Activated naive CD4-positive, alpha-beta T cell treated with anti-CD3 and anti-CD28 coated beads for 36 hours (primary cell): ENCODE measurements at places on chromosomes 11 and 22.
A peak's percentile ranks its signal among the peaks of the same experiment; 100 is the strongest.

DNA sequence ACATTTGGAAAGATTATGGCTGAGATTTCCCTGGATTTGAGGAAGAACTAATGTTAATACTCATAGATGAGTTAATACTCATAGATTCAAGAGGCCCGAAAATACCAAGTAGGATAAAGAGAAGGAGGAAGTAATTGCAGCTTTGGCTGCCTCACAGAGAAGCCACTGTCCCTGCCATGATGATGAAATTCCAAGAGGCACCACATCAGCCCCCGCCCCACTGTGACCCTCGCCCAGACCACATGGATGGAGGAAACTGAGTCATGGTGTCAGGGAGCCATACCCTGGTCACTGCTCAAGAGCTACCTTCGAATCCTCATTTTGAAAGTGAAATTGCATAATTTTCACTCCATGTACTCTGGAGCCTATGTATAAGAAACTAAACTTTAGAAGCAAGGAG, 92.9 kb upstream of the SLC22A12 start:
- DNase-seq: no peak

DNA sequence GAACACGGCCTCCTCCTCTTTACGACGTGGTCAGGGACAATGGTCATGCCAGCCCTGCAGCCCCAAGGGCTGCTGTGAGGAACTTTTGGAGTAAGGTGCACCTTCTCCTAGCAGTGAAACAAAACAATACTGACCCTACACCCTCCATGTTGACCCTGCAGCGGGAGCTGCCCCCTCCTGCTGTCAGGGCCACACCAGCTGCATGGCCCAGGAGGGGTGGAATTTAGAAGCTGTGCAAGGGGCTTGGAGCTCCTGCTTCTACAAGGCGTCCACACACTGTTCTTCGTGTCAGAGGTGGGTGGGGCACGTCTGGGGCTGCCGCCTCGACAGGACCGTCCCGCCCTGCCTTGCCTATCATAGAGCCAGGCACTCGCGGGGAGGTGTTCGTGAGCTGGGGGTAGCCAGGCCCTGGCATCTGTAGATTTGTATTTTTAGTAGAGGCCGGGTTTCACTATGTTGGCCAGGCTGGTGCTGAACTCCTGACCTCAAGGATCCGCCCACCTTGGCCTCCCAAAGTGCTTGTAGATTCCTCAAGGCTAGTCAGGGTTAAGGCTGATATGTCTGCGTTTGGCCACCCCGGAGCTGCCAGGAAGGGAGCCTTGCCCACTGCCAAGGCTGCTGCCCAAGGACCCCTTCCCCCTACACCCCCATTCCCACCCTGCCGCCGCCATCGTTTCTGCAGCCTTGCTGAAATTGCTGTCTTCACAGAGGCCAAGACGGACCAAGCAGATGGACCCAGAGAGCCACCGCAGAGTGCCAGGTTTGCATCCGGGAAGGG, 15.9 kb downstream of the INCENP start:
- no peak for DNase-seq

- no peak for DNase-seq
Measured at GRCh38 chr22:48931452-48931851, 896.2 kb downstream of the BRD1 start.

DNA sequence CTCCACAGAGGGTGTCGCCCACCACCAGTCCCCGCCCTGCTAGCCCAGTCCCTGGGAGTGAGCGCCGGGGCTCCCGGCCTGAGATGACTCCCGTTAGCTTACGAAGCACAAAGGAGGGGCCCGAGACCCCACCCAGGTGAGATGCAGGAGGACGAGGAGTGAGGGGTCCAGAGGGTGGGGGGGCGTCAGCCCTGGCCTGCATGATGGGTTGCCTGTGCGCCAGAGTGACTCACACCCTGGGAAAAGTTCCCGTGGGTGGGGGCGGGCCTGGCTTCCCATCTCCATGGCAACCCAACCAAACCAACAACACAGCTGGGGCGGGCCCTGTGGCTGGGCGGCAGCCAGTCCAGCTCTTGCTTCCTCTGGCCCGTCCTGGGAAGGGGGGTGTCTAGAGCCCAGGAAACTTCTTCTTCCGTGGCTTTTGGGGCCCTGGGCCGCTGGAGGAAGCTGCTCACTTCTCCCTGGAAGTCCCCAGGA, 4.5 kb downstream of the GAS2L1 start:
- DNase-seq: peak; percentile 81

DNA sequence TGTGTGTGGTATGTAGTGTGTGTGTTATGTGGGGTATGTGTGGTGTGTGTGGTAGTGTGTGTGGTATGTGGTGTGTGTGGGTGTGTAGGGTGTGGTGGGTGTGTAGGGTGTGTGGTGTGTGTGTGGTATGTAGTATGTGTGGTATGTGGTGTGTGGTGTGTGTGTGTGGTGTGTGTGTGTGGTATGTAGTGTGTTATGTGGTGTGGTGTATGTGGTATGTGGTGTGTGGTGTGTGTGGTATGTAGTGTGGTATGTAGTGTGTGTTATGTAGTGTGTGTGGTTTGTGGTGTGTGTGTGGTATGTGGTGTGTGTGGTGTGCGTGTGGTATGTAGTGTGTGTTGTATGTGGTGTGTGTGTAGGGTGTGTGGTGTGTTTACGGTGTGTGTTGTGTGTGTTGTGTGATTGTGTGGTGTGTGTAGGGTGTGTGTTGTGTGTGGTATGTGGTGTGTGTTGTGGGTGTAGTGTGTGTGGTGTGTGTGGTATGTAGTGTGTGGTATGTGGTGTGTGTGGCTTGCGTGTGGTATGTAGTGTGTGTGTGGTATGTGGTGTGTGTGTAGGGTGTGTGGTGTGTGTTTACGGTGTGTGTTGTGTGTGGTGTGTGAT, 4.2 kb upstream of the PPP6R2 start:
- DNase-seq: no peak

DNA sequence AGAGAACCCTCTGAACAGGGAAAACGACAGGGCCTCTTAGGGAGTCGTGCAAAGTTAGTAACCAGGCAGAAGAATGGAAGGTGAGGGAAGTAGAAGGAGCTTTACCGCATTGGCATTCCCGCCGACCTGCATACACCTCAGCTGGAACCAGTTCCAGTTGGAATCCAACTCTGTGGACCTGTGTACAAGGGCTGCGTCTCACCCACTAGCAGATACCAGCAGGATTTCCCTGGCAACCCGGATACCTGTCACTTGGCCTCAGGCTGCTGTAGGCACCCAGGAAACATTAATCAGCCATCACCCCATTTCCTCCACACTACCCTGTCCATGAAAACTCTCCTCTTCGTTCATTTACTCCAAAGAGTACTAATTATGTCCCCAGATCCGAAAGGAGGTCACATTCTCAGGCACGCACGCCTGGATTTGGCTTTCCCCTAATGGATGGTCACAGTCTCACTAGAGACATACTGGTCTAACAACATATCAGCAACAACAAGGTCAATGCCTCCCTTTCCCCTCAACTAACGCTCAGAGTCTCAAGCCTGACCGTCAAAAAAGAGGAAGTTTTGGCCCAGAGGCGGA, 842 bp downstream of the ARFGAP2 start:
- DNase-seq: no peak

DNA sequence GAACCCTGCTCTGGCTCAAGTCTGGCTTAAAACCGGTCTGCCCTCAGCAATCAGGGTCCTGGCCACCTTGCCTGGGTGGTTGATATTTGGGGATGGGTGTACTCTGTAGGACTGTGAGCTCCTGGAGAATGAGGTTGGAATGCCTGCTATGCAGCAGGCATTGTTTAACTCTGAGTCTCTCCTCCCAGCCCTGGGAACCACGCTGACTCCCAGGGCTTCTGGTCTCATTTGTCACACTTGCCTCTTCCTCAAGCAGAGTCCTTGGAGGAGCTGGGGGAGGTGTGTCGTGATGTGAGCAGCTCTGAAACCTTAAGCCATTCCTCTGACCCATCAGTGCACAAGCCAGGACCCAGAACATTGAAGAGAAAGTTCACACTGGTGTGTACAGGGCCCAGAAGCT, 340.1 kb downstream of the MN1 start:
- no peak for DNase-seq

- no peak for DNase-seq
Measured at GRCh38 chr22:49528420-49528720, 299.3 kb downstream of the BRD1 start.

DNA sequence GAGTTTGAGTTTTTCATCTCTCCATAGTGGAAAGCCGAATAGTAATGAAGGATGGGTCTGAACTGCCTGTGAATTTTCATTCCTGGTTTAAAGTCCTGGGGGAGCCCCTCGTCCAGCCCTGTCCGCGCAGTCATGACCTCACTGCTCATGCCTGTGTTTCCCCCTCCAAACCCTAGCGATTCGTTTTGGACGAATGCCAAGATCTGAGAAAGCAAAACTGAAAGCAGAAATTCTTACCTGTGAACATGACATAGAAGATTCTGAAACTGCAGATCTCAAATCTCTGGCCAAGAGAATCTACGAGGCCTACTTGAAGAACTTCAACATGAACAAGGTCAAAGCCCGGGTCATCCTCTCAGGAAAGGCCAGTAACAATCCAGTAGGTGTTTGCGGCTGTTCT, 30.5 kb downstream of the CDPF1 start:
- DNase-seq: peak; percentile 29

DNA sequence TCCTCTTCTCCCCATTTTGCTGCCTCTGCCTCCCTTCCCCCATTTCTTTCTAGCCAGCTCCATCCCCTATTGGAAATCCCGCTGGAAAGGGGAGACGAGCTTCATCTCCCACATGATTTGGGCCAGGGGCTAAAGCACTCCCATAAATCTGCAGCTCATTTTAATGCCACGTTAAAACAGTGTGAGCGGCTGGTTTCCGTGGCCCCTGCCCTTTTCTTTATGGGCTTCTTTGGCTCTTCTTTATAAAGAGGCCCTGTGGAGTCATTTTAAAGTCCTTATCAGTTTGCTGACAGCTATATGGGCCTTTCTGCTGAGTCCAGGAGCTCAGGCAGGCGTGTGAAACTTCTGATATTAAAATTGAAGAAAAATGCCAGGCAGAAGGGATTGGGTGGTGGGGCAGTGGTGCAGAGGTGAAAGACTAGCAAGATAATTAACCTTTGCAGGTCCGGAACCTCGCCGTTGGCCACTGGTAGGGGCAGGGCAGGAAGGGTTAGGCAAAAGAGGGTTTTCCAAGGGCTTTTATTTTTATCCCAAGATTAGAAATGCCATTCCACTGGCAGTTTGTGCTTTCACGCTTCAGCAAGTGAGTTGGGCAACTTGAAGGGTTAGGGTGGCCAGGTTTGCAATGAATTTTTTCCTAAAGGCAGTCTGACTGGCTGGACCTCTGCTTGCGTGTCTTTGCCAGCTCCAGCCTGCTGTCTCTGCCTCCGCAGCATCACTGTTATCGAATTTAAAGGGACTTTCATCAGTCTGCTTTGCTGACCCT, 44.3 kb downstream of the EXT2 start:
- no peak for DNase-seq

DNA sequence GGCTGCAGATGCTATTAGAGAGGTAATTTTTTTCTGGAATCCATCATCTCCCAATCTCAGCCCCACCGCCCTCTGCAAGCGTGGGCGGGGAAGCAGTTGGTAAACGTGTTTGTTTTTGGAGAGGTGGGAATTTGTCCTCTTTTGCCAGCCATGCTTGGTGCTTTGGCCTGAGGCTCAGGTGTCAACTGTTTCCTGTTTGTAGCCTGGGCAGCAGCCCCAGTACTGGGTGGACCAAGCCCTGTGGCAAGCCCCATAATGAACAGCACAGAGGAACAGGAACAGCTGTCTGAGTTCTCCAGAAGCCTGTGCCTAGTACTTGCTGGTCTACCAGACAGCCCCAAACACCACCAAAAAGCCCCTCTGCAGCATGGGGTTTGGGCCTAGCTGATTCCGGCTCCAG, 39.6 kb downstream of the POU2F3 start:
- no peak for DNase-seq

GRCh38 chr11:123518496-123519054, 88.5 kb downstream of the GRAMD1B start:
- DNase-seq: no peak

GRCh38 chr11:71307811-71308645, 55.7 kb upstream of the SHANK2 start:
- DNase-seq: no peak

DNA sequence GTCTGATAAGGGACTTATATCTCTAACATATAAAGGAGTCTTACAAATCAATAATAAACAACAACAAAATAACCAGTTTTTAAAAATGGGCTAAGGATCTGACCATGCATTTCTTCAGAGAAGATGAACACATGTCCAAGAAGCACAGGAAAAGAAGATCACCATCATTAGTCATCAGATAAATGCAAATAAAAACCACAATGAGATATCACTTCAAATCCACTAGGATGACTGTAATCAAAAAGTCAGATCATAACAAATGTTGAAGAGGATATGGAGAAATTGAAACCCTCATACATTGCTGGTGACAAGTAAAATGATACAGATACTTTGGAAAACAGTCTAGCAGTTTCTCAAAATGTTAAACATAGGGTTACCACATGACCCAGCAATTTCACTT, 61.2 kb upstream of the MYOD1 start:
- DNase-seq: no peak

GRCh38 chr11:60777106-60777505, 8.0 kb upstream of the MS4A10 start:
- no peak for DNase-seq

GRCh38 chr11:117195258-117195657, 3.9 kb upstream of the TAGLN start:
- no peak for DNase-seq

- DNase-seq: peak; percentile 79
Measured at GRCh38 chr22:50621356-50621880, 6.5 kb downstream of the ARSA start.

- no peak for DNase-seq
Measured at GRCh38 chr11:69644071-69644961, 3.4 kb downstream of the CCND1 start.

GRCh38 chr22:46010207-46010867, 33.4 kb upstream of the WNT7B start:
- DNase-seq: no peak

- DNase-seq: no peak
Measured at GRCh38 chr11:14914536-14914935, 22.5 kb upstream of the CYP2R1 start.

DNA sequence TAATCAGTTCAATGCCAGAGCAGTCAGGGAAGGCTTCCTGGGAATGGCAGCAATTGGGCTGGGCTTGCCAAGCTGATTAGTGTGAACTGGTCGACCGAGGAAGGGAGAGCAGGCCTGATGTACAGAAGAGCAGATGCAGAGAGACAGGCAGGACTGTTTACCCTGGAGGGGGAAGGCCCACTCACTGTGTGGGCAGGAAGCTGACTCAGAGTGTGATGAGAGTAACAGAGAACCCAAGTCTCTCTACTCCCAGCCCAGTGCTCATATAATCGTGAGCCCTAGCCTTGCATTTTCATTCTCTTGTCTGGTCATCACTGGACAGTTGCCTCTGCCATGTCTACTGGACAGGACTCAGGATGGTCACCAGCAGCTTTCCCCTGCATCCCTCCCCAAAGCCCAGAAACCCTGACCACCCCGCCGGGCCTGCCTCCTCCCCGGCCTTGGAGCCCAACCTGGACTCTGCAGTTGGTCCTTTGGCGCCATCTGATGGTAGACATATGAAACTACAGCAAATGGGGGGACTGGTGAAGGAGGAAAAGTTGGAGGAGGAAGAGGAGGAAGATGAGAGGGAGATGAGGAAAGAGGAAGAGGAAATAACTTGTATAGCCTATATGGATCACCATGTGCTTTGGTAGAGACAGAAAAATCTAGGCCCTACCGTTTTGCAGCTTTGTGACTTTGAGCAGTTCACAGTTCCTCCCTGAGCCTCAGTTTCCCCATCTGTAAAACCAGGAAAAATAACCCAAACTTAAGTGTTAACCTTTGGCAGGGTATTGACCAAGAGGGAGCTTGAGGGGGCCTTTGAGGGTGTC, 43.4 kb upstream of the PRDM11 start:
- DNase-seq: peak; percentile 85
